ENCODE measurements at places on chromosomes 11 and 22. TPM values are rescaled to one million over a fixed set of nuclear protein-coding genes. Genes with fewer than 3 reads are reported as not detected.

CDC45 gene
- total RNA-seq, result 8.1 TPM

USH1C gene
- not detected for total RNA-seq

CD44 gene
- 307 TPM for total RNA-seq

ABTB2 gene
- total RNA-seq, result 7.8 TPM

C22orf31 gene
- not detected for total RNA-seq

GSTT2B gene
- 17.1 TPM for total RNA-seq

RTN4R gene
- 0.91 TPM for total RNA-seq

INS gene
- not detected for total RNA-seq

SOX6 gene
- total RNA-seq, result 5.4 TPM

FOLR3 gene
- not detected for total RNA-seq
